Cardiac fibroblast (primary cell): ENCODE measurements at places on chromosomes 5 and 9.

DNA sequence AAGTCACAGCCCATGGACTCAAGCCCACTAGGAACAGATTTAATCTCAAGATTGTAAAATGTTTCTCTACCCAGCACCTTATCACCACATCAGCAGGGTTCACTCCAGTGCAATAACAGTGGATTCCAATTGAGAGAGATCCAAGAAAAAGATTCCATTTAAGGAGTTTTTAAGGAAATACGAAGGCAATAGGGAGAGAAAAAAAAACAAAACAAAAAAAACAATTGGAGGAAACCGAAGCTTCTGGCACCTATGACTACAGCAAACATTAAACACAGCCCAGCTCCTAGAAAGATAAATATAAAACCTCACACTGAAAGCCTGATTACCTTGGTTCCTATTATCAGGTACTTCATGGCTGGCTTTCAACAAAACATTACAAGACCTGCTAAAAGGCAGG is 192.7 kb downstream of the DAB2IP start:
- peak; percentile 20 for DNase-seq

- no peak for DNase-seq
Observed at GRCh38 chr9:109953813-109954497, 174.0 kb downstream of the PALM2AKAP2 start.

DNA sequence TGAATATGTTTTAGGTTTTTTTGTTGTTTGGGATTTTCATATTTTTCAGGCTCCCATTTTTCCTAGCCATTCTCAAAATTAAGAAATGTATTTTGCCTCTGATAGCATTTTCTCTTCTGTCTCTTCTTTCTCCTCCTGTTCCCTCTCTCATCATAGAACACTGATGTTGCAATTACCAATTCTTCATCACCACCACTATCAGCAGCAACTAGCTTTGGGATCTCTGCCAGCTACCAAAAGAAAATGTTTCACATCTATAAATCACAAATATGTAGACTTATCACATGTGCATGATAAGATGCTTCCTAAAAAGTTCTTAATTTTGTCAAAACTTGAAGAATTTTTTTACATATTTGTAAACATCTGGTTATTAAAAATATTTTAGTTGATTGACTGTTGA is 887.1 kb downstream of the MAT2B start:
- DNase-seq: peak; percentile 54

- no peak for DNase-seq
Observed at GRCh38 chr5:157582731-157583620, 7.4 kb upstream of the ADAM19 start.

GRCh38 chr5:106019261-106019660 is 1651.5 kb downstream of the EFNA5 start:
- DNase-seq: peak; percentile 52

DNA sequence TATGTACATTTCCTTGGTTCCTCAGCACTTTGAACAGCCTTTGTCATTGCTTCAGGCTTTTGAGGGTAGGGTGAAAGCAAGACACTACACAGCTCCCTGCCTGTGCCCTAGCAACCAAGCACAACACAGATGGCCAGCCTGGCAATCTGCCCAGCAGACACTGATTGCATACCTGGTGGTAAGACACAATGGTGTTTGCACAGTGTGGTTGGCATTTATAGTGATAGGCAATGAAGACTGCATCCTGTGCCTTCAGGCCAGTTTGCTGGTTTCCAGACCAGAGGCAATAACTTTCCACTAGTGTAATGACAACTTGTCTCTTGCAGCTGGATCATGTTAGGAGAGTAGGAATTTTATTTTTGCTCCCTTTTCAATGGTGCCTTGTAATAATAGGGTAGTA is 144.5 kb upstream of the TNC start:
- peak; percentile 65 for DNase-seq

DNA sequence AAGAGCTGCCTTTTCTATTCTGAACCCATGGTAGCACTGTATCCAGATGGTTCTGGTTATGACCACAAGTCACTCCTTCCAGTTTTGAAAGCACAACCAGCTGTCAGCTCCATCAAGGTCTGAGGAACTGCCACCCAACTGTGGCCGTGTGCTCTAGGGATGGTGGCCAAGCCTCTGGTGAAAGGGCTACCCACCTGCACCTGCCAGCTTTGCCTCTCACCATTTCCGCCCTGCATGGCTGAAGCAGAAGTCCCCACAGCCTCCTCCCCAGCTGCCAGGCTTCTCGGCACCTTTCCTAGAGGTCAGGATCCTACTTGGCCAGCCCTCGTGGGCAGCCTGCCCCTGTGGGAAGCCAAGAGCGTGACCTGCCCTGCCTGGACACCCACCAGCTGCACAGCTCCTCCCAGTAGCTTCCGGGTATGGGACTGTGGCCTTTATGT is 16.8 kb downstream of the SEMA5A start:
- no peak for DNase-seq

DNA sequence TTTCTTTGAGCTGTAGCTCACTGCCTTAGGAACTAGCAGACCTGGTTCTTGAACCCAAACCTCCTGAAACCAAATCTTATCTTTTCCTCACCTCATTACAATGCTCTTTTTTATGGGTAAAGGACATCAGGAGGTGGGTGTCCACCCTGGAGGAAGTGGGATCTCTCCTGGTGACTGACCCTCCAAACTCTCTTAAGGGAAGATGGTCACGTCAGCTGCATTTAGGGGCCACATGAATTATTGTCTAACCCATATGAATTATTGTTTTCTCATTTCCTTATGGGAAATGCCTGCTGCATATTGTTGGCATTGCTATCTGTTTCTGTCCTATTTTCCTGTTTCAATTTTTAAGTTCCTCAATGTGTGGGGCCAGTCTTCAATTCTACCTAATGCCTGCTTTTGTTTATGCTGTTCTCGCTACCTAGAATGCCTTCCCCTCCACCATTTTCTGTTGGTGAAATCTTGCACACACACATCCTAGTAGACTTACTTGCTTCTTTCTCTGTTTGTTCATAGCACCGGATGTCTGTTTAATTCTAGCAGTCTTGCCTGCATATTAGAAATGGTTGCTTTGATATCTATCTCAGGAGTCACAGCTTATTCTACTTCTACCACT is 22.0 kb upstream of the SPINK1 start:
- no peak for DNase-seq

GRCh38 chr9:101480386-101480785 is 44.8 kb upstream of the ALDOB start:
- no peak for DNase-seq

- DNase-seq: no peak
Observed at GRCh38 chr9:124818431-124819281, 34.6 kb upstream of the WDR38 start.

DNA sequence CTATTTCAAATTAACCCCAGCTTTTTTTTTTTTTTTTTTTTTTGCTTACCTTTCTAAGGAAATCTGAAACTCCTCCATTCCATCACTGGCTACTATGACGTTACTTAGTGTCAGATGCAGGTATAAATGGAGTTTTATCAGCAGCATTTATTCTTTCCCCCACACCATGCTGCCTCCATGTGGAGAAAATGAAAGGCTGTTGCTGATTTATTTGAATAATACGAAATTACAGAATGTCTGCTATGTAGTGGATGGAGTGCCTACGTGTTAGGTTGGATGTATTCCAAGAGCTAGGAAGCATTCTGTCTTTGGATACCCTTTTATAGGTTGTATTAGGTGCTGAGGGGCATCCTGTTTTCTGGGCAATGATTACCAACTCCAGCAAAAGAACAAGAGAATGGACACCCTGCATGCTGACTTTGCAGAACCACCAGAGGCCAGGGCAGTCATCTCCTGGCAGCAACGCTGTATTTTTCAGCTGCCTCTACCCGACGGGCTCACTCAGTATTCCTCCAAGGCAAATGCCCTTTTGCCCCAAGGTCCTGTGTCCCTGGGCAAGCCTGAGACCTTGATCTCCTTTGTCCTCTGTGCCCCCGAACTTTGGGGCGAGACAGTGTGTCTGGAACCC is 199.5 kb downstream of the ALDH1A1 start:
- DNase-seq: peak; percentile 39

DNA sequence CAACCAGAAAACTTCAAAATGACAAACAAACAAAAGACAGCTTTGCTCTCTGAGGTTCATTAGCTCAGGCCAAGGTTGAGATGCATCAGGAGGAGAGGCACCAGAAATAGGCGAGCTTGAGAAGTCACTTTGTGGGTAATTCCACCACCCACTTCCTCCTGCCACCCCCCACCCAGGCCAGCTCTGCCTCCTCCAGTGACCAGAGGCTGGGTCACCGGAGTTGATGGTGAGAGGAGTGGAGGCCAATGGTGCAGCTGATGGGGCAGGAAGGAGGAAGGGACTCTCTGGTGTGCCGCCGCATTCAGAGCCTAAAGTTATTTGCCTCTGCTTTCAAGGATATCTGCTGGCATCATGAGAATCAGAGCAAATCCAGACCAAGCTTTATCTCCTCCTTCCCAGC is 73.8 kb upstream of the ASTN2 start:
- DNase-seq: no peak

DNA sequence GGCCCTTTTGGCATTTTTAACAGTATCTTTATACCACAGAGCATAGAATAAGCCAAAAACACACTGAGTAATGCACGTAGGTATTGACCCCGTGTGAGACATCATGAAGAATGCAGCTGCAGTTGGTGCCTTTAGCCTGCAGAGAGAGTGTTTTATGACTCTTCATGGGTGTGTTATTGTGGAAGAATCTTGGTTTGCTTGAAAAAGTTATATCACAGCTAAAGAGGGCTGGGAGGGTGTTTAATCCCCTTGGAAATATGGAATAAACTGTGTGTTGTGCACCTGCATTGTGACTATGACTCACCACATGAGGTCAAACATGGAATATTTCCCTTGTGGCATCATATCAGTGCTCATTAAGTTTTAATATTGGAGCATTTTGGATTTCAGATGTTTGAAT is 458.7 kb downstream of the CDH9 start:
- no peak for DNase-seq

DNA sequence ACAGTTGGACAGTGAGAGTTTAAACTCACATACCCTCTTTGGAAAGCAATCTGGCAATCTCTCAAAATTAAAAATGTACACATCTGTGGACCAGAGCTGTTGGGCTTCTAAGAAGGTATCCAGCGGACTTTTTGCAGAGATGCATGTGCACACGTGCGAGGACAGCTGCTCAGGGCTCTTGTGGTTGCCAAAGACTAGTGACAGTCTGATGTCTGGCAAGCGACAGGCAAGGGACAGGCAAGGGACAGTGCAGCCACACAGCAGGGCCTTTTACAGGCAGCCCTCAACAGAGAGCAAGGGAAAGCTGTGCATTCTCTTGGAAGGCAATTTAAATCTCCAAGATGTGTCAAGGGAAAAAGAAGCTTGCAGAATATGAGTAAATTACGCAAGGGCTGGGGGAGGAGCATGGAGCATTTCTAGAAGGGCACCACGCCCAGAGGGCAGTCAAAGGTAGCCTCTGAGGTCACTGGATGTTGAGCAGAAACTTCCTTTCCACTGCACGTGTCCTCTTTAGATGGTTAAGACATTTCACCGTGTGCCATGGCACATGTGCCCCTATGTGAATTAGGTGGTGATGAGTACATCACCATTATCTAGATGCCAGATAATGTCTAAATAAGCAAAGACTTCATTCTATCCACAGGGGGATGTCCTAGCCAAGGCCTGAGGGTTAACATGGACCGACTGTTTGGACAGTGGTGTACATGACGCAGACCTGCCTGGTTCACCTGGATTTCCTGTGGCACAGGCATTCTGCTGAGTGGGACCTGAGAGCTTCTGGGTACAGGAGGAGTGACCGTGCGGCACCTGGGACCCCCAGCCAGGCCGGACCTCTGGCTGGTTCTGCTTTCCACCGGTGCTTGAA is 9.1 kb downstream of the GFPT2 start:
- peak; percentile 83 for DNase-seq

DNA sequence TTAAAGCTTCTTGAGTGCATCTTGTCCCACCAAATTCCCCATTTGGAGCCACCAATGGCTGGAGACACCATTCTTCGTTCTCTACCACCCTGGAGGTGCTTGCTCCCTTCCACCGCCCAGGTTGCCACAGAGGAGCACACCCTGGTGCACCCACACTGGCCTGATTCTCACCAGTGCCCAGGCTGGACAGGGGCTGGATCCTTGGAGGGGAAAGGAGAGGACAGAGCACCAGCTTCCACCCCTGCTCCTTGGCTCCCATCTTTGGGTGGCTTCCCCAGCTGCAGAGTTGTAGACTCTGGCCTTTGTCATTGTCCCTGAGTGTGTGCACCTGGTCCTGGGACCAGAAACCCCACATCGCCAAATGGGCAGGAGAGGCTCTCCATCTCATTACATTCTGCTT is 21.9 kb upstream of the CTSV start:
- DNase-seq: no peak

DNA sequence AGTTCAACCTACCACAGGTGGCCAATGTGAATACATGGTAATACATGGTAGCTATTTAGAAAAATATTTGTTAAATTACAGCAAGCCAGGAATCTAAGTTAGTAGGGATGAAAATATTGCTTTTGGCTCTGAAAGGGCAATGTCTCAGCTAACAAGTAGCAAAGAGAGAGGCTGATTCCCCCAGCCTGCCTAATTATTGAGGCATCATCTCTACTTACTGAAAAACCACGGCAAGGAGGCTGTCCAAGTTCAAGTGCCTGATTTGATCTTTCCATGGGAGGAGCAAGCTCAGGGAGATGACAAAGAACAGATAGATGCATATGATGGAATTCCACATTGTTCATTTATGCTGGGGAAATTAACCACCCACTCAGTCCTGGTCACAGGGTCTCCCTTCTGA is 28.7 kb upstream of the UBTD2 start:
- peak; percentile 30 for DNase-seq

DNA sequence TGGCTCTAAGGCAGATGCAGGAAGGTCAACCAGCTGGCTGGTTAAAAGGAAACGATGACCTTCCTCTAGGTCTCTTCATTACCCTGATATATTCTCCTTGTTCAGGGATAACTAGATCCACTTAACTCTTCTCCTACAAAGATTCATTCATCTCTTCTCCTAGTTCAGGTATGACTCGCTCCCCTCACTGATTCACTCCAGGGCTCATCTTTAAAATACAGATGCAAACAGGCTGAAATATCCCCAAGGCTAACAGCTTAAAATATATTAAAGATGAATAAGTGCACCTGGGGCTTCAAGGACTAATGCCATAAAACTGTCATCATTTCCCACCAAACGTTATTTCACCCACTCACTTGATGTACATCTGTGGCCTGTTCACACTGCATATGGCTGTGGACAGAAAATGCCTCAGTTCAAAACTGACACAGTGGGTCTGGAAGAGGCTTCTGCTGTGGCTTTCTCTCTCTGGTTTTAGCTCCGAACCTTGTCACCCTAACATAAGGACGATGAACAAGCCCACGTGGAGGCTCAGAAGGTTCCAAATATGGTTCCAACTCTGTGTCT is 366.9 kb downstream of the DEPDC1B start:
- no peak for DNase-seq

- peak; percentile 26 for DNase-seq
Observed at GRCh38 chr5:115050866-115051265, 118.8 kb downstream of the TRIM36 start.

- DNase-seq: no peak
Observed at GRCh38 chr5:104955479-104955878, 1392.9 kb upstream of the NUDT12 start.
